GM19239 (cell line): ENCODE measurements at places on chromosomes 5 and 9.

- no peak for DNase-seq
Observed at GRCh38 chr5:6397536-6398269, 19.4 kb upstream of the MED10 start.

- no peak for DNase-seq
Observed at GRCh38 chr9:1125741-1126140, 75.6 kb downstream of the DMRT2 start.

DNA sequence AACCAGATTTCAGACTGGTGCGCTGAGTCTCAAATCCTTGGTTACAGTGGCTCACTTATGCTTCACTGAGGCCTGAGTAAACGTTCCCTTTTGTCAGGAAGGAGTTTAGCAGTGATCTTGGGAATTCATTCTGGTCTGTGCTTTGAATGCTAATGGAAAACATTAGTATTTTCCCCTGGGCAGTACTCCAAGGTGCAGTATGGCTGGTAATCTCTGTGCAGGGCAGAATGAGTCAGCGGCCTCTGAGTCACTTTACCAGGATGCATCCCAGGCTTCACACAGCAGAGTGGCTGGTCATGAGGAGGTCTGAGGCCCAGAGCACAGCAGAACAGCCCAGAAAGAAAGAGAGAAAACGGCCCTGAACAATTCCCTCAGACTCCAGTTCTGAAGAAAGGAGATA lies 54.0 kb downstream of the PCA3 start:
- no peak for DNase-seq

- no peak for DNase-seq
Observed at GRCh38 chr5:135087950-135088349, 53.9 kb upstream of the PITX1 start.

GRCh38 chr9:14713187-14713767 lies 9.3 kb downstream of the CER1 start:
- no peak for DNase-seq

DNA sequence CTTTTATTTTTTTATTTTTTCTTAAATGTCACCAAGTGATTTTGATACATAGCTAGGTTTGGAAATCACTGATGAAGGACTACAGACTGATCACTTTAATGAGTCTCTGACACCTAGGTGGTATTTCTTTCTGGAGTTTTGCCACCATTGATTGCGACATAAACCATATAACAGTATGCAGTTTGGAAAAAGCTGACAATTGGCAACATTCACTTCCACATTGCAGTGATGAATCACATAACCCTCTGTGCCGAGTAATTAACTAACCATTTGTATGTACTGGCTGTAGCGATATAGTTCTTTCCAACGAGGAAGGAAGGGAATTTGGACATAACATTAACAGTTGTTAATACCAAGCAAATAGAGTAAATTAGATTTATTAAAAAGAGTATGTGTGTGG lies 222.9 kb upstream of the EFNA5 start:
- DNase-seq, result no peak
